GM04503 (cell line): ENCODE measurements at places on chromosomes 7 and 10.

DNA sequence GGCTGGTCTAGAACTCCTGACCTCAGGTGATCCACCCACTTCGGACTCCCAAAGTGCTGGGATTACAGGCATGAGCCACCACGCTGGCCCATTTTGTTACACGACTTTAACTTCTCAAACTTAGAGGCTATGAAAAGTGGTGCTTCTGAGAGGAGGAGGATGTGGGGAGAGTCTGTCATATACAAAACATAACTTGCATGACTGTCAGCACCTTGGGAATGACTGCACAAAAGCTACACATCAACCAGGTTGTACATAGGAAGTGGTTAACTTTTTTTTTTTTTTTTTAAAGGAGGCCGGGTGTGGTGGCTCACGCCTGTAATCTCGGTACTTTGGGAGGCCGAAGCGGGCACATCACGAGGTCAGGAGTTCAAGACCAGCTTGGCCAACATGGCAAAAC is 43.4 kb upstream of the GSDME start:
- no peak for DNase-seq

DNA sequence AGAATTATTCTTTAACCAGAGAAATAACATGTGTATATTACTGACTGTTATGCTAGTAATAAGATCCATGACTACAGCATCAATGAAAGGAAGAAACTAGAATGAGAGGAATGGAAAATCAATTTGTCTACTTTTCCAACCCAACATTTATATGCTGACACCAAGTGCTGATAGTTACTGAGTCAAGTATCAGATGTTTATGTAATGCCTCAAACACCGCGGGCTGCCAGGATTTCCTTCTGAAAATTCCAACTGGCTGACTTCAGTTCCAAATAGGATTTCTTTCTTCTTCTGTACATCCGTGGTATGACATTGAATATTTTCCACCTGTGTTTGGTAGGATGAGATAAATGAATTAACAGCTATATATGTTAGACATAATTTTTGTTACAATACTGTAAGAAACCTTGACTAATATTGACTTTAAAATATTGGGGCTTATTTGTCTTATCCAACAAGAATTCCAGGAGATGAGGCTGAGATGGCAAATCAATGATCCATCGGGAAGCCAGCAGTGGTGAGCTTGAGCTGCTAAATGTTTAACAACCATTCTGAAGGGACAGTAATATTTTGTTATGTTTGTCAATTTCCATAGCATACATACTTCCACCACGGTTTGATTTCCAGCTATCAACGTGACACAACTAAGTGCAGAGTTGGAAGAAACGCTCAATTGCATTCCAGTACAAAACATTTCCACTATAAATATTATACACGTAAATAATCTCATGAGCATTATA is 435.2 kb upstream of the AUTS2 start:
- no peak for DNase-seq

DNA sequence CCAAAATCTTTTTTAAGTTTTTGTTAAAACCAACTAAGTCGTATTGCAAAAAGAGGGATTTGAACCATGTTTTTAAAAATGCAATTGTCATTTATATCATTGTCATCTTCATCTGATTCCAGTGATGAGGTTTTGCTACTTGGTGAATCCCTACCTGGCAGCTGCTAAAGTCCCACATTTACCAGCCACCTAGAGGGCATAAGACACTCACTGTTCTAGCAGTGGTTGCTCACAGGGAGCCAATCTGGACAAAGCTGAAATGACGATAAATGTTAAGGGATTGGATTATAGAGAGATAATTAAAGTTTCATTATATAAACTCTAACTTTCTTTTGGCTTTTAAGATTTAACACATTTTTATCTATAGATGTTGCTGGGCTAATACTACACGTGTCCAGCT is 18.7 kb downstream of the KIFBP start:
- no peak for DNase-seq

- no peak for DNase-seq
Observed at GRCh38 chr10:15262036-15262713, 93.7 kb upstream of the NMT2 start.

- DNase-seq: no peak
Observed at GRCh38 chr7:99010281-99010680, 131.9 kb downstream of the TRRAP start.
